ENCODE measurements at places on chromosomes 1 and 21. TPM values are rescaled to one million over a fixed set of nuclear protein-coding genes. Genes with fewer than 3 reads are reported as not detected.

The HCN3 gene
- total RNA-seq: 2.9 TPM

The CASQ2 gene
- total RNA-seq: not detected

The TMEM269 gene
- total RNA-seq: under 0.01 TPM

The PLA2G2C gene
- not detected for total RNA-seq

The CDK18 gene
- total RNA-seq: 0.72 TPM

The SHE gene
- total RNA-seq: not detected

All from osteoblast (primary cell).